Activated CD4-positive, alpha-beta T cell treated with anti-CD3 and anti-CD28 coated beads, Interleukin-2, Interleukin-6, amounts not matched to agents 100 ng/mL and 50 ng/mL, durations not matched to agents 16 hours and 8 hours (primary cell): ENCODE measurements at places on chromosomes 4 and X.

GRCh38 chr4:86184216-86184900, 175.5 kb downstream of the MAPK10 start:
- DNase-seq = no peak

DNA sequence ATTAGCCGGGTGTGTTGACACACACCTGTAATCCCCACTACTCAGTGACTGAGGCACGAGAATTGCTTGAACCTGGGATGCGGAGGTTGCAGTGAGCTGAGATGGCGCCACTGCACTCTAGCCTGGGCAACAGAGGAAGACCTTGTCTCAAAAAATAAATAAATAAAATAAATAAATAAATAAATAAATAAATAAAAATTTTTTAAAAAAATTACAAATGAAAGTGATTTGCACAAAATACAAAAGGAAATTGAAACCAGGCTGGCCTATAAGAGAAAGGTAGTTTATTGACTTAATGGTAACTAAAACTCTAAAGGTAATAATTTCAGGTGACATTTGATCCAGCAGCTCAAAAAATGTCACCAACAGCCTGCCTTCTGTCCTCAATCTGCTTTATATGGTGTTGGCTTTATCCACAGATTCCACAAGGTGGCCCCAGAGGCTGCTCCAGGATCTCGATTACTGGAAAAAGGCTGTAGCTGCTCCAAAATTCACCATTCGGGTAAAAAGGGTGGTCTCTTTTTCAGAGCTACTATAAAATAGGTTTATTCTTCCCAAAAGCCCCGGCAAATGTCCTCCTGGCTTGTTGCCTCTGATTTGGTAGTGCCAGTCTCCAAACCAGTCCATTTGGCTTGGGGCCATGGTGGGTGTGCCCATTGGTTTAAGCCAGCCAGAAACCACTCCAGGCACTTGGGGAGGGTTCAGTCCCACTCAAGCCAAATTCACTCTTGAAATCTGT, 61.4 kb upstream of the TRIM2 start:
- peak; percentile 54 for DNase-seq

DNA sequence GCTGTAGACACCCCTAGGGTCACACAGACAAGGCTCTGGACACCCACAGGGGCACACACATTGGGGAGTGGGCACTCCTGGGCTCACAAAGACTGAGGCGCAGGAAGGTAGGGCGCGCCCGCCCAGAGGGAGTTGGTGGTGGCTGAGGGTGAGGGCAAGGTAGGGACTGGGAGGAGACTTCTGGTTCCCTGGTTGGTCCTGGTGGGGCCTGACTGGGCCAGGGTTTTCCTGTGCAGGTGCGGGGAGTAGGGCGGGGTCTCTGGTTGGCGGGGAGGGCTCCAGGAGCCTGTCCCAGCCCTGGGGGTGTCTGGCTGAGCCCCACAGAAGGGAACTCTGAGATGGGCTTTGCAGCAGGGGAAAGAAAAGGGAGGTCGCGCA, 6.7 kb upstream of the WAS start:
- peak; percentile 18 for DNase-seq

- DNase-seq = no peak
Observed at GRCh38 chr4:172666711-172667368, 501.8 kb upstream of the GALNT7 start.

- no peak for DNase-seq
Observed at GRCh38 chrX:68868902-68869800, 40.3 kb downstream of the EFNB1 start.

- no peak for DNase-seq
Observed at GRCh38 chrX:153352858-153353257, 18.9 kb downstream of the ZNF275 start.

DNA sequence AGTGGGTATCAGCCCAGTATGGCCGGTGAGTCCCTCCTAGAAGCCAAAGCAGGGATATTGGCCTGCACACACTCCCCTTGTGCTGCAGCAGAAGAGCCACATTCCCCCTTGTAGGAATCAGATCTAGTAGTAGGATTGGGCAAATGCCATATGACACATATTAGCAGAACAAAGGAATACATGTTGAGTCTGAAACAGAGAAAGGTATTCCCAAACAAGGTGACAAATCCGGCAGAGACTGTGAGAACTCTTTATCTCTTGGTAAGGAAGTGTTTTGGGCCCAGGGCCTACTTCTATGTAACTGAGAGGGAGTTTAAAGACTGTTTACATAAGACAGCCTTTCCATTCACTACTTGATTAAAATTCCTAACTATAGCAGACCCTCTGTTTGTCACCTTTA, 1382.0 kb downstream of the FAM133A start:
- DNase-seq = no peak

GRCh38 chr4:18203966-18204365, 182.4 kb upstream of the LCORL start:
- no peak for DNase-seq

DNA sequence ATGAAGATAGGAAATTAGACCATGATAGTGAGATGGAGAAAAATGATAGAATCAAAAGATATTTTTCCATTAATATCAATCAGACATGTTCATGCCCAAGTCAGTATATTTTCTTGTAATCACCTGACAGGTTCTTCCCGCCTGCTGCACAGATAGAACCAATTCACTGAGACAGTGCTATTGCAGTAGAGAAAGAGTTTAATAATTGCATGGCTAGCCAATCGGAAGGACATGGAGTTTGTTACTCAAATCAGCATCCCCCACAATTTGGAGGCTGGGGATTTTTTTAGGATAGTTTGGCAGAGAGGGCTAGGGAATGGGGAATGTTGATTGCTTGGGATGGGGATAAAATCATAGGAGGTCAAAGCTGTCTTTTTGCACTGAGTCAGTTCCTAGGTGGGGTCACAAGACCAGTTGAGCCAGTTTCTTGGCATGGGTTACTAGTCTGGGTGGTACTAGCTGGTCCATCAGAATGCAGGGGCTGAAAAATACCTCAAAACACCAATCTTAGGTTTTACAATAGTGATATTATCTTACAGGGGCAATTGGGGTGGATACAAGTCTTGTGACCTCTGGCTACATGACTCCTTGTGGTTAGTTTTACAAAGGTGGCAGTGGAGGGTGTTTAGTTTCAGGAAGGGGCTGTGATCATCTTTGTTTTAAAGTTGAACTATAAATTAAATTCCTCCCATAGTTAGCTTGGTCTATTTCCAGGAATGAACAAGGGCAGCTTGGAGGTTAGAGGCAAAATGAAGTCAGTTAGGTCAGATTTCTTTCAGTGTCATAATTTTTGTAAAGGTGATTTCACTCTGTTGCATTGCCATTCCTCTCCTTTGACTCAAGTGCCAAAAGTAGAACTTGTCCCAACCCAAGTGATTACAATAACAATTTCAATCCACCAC, 100.3 kb upstream of the PDE5A start:
- no peak for DNase-seq

- DNase-seq = no peak
Observed at GRCh38 chr4:139753686-139754085, 88.1 kb downstream of the MGST2 start.

DNA sequence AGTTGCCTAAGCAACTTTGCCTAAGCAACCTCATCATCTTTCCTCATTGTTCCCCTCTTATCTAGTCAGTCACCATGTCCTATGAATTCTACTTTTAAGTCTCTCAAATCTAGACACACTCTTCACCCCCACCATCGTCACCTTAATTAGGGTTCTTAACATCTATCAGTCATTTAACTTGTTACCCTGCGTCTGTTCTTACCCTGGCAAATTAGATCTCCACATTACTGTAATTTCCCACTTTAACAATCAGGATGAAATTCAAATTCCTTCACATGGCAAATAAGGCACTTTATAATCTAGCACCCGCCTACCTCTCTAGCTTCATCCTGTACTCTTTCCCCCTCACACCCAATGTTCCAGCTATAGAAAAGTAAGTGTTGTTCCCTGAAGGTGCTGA, 221.2 kb downstream of the GRIA3 start:
- no peak for DNase-seq

- DNase-seq = no peak
Observed at GRCh38 chr4:84938316-84938715, 28.2 kb downstream of the WDFY3 start.

GRCh38 chrX:129641941-129642340, 12.8 kb downstream of the APLN start:
- DNase-seq = no peak

- no peak for DNase-seq
Observed at GRCh38 chr4:4344915-4345527, 41.9 kb upstream of the NSG1 start.

- DNase-seq = no peak
Observed at GRCh38 chr4:154545689-154546088, 4.5 kb downstream of the PLRG1 start.

DNA sequence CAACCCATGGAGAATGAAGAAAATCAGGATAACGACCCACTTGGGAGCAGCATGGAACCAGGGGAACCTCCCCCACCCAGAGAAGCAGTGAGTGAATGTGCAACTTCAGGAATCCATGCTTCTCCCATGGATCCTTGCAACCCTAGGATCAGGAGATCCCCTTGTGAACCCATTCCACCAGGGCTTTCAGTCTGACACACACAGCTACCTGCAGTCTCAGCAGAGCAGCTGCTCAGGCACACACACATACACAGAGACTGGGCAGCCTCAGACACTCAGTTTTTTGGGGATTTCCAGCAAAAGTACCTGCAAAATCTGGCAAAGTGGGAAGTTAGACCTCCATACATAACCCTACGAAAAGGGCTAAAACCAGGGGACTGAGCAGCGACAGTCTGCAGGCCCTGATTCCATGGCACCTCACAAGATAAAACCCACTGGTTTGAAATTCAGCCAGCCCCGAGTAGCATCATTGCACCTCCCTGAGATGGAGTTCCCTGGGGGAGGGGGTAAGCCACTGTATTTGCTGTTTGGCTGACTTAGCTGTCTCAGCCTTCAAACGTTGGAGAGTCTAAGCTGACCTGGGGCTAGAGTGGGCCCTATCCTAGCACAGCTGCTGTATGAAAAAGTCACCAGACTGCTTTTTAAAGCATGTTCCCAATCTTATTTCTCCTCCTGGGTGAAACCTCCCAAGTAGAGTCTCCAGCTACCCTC, 737.5 kb upstream of the NDST4 start:
- DNase-seq = no peak

DNA sequence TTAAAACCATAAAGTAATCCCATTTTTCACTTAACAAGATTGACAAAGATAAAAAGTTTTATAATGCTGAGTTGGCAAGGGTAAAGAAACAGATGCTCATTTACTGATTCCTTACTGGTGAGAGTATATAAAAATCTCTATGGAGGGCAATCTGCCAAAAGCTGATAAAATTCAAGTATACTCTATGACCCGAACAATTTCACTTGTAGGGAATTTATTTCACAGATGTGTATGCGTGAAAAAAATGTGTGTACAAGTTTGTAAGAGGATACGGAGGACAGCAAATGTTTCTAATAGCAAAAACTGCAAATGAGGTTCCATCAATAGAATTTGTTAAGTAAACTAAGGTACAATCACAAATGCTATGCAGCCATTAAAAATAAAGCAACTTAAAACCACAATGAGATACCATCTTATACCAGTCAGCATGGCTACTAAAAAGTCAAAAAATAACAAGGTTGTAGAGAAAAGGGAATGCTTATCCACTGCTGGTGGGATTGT, 23.4 kb downstream of the DHX15 start:
- no peak for DNase-seq

DNA sequence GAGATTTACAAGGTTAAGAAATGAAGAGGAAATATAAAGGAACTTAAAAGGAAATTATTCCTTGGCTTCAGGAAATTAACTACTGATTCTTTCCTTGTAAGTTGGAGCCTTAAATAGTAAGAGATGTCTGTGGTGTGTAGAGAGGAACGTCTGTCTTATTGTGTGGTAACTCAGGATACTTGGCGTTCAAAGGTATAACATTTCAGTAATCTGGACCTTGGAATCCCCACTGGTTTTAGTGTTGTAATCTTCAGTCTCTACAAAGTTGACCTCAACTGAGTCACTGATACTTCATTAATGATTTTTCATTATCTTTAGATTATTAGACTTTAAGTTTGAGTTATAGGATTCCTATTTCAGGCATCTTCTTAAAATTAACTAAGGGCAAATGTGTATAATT, 79.1 kb upstream of the LSM6 start:
- DNase-seq = no peak

- DNase-seq = no peak
Observed at GRCh38 chr4:33974270-33974669, 2270.0 kb downstream of the ARAP2 start.
